ENCODE measurements at places on chromosomes 5 and 9.

- DNase-seq = no peak
Measured at GRCh38 chr5:168424594-168425323, 61.5 kb upstream of the RARS1 start.

DNA sequence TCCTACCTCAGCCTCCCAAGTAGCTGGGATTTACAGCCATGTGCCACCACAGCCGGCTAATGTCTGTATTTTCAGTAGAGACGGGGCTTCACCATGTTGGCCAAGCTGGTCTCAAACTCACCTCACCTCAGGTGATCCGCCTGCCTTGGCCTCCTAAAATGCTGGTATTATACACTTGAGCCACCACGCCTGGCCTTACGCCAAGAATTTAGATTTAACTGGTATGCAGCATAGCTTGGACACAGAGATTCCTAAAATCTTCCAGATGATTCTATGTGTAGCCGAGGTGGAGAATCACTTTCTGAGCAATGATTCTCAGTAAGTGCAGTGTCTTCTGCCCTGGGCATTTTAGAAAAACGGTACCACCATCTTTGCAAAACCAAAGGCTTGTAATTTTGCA, 74.1 kb downstream of the HABP4 start:
- DNase-seq = no peak

DNA sequence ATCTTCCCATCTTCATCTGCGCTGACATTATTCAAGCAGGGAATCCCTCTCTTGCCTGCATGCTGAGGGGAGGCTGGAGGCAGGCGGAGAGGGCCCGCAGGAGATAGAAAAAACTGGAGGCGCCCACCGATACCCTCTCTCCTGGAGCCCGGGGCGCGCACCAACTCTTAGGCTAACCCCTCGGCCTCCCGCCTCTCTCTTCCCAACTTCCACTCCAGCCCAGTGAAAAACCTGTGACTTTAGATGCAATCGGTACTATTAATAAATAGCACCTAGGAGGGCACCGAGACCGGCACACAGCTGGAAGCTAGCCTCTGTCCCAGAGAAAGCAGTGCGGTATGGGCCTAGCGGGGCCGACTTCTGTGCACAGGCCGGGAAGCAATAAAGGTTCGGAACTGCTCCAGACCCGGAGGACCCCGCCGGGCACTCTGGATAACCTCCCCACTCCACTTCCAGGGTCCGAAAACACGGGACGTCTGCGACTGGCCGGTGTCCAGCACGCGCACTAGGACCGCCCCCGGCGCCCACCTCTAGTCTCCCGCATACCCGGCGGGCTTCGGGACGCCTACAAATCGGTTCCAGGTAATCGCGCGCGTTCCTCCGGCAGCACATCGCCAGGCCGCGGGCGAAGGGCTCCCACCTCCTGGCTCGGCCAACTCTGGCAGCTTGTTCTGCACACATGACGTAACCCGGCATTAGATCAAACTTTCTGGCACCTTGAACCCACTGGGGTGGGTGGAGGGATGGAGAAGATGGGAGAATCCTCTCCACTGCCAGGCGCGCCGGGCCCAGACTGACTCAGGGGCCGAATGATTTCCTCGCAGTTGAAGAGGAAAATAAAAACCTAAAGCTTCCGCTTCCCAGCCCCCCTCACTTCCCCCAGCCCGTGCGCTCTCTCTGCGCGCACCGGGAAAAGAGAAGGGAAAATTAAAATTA, 1.4 kb downstream of the EFNA5 start:
- DNase-seq = no peak

DNA sequence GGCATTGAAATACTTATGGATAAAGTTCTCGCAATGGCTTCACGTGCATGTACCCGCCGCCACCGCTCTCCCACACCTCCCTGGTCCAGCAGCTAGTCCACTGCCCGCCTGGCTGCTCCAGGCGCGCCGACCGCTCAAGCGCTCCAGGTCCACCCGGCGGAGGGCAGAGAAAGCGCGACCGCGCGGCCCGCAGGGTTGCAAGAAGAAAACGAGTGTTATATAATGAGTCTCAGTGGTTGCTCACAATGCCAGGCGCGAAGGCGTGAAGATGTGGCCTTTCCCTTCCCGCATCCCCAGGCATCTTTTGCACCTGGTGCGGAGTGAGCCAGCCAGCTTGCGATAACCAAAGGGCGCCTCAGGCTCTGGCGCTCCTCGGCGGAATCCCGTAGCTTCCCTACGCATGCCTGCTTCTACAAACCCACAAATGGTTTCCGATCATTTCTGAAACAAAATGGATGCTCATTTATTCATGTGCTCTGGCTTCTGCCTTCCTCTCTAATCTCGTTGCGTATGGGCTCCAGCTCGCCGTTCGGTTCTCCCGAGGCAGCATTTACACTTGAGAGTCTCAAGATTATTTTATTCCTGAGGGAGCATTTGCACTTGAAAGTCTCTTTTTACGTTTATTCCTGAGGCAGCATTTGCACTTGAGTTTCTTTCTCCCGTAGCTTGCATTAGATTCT, 25.7 kb downstream of the CDKN2A start:
- no peak for DNase-seq

DNA sequence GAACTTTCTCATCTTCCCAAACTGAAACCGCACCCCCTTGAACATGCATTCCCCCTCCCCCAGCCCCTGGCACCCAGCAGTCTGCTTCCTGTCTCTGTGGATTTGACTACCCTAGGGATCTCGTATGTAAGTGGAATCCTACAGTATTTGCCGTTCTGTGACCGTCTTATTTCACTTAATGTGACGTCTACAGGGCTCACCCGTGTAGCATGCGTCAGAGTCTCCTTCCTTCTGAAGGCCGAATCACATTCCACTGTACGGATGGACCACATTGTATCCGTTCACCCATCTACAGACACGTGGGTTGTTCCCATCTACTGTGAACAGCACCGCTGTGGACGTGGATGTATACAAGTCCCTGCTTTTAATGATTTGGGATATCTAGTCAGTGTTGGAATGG, 4.5 kb downstream of the PRRX2 start:
- DNase-seq = no peak

DNA sequence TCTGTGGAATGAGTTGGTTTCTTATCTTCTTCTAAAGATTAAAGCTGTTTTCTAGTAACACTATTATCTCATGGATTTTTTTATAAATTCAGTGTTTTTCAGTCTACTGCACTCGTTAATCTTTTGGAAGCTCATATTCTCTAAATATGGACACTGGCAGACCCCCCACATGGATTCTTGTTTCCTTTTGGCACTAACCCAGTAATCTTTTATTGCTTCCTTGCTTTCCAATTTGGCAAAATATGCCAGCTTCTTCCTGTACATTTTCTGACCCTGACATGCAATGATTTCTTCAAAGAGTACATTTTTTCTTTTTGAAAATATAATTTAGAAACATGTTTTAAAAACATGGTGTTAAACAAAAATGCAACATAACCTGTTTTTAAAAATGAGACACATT, 474.2 kb upstream of the FTMT start:
- no peak for DNase-seq

- DNase-seq = no peak
Measured at GRCh38 chr5:69414885-69415583, at the start of gene MARVELD2. Gene MARVELD2 (plus strand): TSS chr5:69415116. CDS start chr5:69419386, 4,270 bp downstream.

GRCh38 chr5:127936439-127936972, 147.1 kb upstream of the SLC12A2 start:
- no peak for DNase-seq

- DNase-seq = no peak
Measured at GRCh38 chr5:43675357-43675756, 72.4 kb downstream of the NNT start.

DNA sequence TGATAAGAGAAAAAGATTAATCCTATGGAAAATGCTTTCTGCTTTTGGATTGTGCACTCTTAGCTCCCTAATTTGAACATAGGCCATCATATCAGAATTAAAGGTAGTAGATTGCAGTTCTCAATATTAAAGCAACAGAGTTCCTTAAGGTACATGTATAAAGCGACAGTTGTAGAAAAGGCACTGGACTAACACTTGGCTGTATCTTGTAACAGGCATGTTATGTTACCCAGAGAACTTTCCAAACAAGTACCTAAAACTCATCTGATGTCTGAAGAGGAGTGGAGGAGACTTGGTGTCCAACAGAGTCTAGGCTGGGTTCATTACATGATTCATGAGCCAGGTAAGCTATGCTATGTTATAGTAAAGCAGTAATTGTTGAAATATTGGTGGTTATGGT, 3.3 kb upstream of the SECISBP2 start:
- no peak for DNase-seq

- DNase-seq = no peak
Measured at GRCh38 chr5:24232041-24232440, 412.7 kb downstream of the CDH10 start.

- no peak for DNase-seq
Measured at GRCh38 chr5:76365561-76365960, 37.5 kb upstream of the IQGAP2 start.

- no peak for DNase-seq
Measured at GRCh38 chr5:104942735-104943134, 1380.1 kb upstream of the NUDT12 start.

GRCh38 chr5:115342590-115343377, 46.3 kb upstream of the CCDC112 start:
- DNase-seq = no peak

DNA sequence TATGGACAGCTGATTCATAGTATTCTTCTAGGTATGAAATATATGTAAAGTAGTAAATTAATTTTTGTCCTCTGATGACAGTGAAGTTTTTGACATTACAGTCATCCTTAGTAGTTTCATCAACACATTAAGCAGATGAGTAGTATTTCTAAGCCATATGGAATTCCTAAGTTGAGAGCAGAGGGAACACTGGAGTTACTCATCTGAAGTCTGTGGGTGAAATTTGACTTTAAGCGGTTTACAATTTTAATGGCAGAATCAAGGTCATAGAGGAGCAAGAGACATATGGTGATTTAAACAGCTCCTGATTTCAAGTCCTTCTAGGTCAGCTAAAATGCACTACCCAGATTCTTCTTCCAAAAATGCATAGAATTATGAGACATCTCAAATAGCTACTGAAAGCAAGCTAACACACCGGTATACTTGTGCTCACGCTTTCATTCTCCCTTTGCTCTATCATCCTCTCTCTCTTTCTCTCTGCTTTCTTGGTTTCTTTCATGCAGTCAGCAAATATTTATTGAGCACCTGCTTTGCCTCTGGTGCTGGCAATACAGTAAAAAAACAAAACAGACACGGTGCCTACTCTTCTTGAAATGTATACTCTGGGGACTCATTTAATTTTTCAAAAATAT, 235.9 kb downstream of the FER start:
- no peak for DNase-seq

DNA sequence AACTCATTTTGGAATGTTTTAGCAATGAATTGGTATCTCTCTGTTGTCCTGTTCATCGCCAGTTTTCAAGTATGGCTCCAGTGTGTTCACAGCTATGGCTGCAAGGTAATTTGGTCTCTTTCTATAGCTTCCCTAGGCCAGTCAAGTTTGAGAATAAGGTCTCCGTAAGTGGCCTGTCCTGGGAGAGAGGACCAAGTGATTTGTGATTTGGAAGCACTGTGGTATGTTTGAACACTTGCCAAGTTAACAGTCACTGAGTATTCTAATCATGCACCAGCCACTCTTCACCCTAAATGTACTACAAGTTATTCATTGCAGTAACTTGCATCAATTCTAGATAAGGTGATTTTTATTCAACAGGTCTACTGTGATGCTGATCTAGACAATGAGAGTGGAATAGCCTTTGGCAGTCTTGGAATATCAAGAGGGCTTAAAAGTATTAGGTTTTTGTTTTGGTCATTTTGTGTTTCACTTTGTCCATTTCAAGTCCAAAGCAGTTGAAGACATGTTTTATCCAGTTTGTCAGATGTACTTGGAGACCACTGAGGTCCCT, 41.1 kb downstream of the G3BP1 start:
- DNase-seq = no peak

GRCh38 chr9:70587201-70587600, 172.7 kb upstream of the KLF9 start:
- no peak for DNase-seq

DNA sequence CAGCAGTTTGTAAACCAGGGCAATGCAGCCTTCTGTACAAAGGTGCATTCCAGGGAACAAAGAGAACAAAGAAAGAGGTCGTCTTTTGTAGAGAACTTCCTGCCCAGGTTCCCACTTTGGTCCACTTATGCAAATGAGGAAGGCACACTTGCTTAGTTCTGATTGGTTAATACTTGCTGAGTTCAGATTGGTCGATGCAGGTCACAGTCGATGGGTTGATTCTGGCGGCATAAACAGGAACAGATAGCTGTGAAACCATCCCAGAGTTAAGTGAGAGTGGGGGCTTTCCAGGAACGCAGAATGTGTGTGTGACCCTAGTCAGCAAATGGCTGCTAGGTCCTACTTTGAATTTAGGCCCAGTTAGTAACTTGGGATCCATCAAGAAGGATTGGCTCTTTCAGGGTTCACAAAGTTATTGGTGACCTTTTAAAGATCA, 1.8 kb upstream of the ADAMTS13 start:
- no peak for DNase-seq

GRCh38 chr9:124242331-124243194, 15.2 kb upstream of the NEK6 start:
- no peak for DNase-seq

DNA sequence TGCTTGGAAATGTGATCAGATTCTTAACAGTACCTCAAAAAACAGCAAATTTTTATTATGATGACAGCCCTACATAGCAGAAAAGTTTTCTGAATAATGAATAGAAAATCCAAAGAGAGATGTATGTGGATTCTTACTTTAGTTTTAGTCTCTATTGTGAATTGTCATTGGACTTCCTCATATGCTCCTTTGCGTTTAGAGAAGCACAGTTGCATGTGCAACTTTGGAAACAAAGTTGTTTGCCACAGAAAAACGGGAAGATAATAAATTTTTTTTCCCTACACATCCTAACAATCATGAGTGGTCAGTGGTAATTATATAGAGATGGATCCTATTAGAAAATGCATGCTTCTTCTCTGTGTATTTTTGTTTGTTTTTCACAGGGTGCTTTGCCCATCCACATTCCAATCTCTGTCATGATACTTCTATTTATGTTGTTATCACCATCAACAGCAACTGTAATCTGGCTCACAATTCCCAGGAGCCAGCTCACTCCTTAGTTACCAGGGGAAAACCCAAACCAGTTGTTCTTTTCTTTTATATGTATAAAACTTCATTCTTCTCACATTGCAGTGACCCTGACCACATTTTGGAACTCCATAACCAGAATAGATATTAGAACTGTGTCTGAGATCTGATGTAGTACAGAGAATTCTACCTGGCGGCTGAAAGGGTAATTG, 118.7 kb downstream of the NDUFS4 start:
- no peak for DNase-seq

- DNase-seq = no peak
Measured at GRCh38 chr9:106868087-106868486, 5.1 kb downstream of the ZNF462 start.

GRCh38 chr5:167352801-167353200, 938.6 kb upstream of the WWC1 start:
- DNase-seq = no peak

DNA sequence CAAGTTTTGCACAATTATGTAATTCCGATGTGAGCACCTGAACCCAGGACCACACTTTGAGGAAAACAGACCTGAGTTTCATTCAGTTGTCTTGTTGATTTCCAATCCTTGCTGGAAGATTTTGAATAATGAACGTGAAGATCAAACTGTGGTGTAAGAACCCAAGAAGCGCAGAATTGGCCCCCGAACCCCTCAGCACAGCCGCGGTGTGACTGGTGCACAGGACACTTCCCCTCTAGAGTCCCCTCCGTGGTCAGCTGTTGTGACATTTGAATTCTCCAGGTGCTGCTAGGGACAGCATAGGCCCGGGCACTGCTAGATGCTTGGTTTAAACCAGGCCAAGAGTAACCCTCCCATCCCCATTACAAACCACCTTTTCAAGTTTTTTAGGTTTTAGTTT, 1.7 kb downstream of the BRD3OS start:
- no peak for DNase-seq

- DNase-seq = no peak
Measured at GRCh38 chr5:92868442-92868841, 712.6 kb downstream of the NR2F1-AS1 start.

Measured in NCI-H1417 treated with DMSO at 0.1 percent for 48 hours (cell line).